HS-5 (cell line): ENCODE measurements at places on chromosomes 6 and 20.

- peak; percentile 14 for DNase-seq
Measured at GRCh38 chr6:64831680-64832079, 875.3 kb downstream of the EYS start.

DNA sequence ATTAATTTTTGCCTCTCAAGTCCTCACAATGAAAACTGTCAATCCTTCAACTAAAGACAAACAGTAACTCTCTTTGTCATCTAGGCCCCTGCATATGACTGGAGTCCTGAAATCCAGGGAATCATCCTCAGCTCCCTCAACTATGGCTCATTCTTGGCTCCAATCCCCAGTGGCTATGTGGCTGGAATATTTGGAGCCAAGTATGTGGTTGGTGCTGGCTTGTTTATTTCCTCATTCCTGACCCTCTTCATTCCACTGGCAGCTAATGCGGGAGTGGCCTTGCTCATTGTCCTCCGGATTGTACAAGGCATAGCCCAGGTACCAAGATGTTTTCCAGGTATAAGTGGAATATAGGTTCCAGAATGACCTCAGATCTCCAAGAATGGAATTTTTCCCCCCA, 15.4 kb downstream of the SLC17A4 start:
- peak; percentile 10 for DNase-seq

GRCh38 chr6:76264468-76264867, 192.0 kb upstream of the IMPG1 start:
- peak; percentile 54 for DNase-seq

- no peak for DNase-seq
Measured at GRCh38 chr6:143967706-143968376, 40.2 kb downstream of the PLAGL1 start.

- no peak for DNase-seq
Measured at GRCh38 chr6:78363688-78364087, 503.7 kb upstream of the IRAK1BP1 start.
